ENCODE measurements at places on chromosomes 2 and 18.

GRCh38 chr2:48993576-48993975, 160.7 kb downstream of the FSHR start:
- no peak for DNase-seq

GRCh38 chr2:217246108-217246507, 386.2 kb upstream of the TNP1 start:
- DNase-seq = no peak

DNA sequence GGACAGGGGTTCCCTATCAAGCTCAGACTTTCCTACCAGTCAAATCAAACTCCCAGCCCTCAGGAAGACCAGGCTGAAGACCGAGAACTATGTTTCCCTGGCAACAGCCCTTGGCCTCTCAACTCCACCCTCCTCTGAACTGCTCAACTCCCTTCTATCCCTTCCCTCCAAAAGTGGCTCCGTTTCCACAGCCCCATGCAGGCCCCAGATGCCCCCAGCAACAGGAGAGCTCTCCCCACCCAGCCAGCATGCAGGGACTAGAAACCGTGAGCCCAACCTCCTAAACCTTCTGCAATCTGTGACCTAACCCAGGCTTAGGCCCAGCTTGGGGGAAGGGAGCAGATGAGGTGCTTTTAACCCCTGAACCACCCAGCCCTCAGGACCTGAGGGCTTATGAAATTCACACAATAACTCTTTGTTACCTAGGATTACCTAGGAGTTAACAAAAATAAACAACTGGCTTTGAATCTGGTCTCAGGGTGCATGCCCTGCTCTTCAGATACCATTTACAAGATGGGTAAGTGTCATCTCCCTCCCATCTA, 87.2 kb downstream of the BCL11A start:
- DNase-seq = no peak

GRCh38 chr2:96323849-96324248, 1.3 kb upstream of the ITPRIPL1 start:
- no peak for DNase-seq
